Right cardiac atrium (tissue), 5 donors: ENCODE measurements at places on chromosomes 3 and 15. TPM values are rescaled to one million over a fixed set of nuclear protein-coding genes. Genes with fewer than 3 reads are reported as not detected.

OR4M2 gene
- total RNA-seq: not detected

DMXL2 gene
- total RNA-seq: 13.0 TPM

CLDN11 gene
- 11.3 TPM for total RNA-seq

GABRB3 gene
- 23.7 TPM for total RNA-seq

CPNE9 gene
- total RNA-seq: not detected

LAMB2 gene
- 824 TPM for total RNA-seq

TRIM42 gene
- not detected for total RNA-seq

HAPLN3 gene
- 1.8 TPM for total RNA-seq

MFGE8 gene
- 272 TPM for total RNA-seq

DNA sequence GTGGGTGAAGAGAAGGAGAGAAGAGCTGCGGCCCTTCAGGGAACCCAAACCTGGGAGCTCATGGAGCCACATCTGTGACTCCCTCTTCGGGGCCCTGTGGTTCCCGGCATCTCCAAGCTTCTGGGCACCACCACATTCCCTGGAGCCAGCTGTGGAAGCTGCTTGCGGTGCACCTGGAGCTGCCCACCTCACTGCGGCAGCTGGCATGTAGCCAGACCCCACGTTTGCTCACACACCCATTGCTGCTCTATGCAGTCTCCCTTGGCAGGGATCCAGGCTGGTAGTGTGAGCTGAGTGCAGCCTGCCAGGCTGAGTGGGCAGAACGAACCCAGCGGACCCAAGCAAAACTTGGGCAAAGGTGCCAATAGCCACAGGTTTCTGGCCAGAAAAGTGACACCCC lies 16.8 kb upstream of the PLA2G4E start:
- peak; percentile 74 for DNase-seq

DNA sequence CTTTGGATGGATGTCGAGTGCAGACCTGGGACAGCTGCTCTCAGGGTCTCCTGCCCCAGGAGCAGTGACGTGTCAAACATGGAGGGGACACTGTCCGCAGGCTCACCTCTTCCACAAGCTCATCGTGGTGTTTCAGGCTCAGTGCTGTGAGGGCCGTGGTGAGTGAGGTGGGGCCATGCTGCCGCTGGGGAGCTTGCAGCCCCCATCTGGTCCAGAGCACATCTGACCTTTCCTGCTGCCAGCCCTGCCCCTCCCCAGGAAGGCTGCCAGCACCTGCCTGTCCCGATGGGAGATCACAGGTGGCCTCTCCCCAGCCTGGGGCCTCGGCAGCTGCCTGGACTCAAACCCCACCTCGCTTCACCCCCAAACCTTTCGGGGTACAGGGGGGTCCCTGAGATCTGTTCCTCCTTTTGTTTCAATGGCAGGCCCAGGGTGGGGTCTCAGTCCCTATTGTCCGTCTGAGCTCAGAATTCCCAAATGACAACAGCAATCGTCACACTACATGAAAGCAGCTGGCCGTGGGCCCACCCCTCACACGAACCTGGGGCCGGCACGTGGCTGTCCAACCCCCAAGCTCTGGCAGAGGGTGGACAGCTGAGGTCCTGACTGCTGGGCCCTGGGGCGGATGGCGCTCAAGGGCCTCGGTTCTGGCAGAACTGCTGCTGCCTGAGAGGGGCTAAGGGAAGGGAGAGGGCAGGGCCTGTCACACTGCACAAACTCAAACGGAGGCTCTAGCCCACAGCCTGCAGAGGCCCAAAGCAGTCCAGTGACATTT lies 65.0 kb upstream of the RPL32 start:
- peak; percentile 61 for DNase-seq

DNA sequence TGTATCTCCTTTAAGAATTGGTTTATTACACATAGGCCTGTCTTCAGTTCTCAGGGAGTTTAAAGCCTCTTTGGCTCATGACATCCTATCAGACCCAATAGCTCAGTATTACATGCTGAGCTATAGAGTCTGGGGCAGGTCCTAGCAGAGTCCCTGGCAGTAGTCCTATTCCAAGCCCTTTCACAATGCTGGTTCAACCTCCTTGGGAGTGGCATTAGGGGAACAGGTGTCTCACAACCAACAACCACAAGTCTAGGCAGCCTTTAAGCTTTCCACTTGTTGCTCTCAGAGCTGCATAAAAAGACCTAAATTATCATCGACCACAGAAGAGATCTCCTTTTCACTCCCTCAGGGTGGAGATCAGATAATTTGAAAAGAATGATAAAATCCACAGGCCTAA lies 22.8 kb upstream of the C2CD4B start:
- no peak for DNase-seq

- no peak for DNase-seq
These were observed 7.3 kb downstream of the SETD5 start for GRCh38 chr3:9404680-9405079.

DNA sequence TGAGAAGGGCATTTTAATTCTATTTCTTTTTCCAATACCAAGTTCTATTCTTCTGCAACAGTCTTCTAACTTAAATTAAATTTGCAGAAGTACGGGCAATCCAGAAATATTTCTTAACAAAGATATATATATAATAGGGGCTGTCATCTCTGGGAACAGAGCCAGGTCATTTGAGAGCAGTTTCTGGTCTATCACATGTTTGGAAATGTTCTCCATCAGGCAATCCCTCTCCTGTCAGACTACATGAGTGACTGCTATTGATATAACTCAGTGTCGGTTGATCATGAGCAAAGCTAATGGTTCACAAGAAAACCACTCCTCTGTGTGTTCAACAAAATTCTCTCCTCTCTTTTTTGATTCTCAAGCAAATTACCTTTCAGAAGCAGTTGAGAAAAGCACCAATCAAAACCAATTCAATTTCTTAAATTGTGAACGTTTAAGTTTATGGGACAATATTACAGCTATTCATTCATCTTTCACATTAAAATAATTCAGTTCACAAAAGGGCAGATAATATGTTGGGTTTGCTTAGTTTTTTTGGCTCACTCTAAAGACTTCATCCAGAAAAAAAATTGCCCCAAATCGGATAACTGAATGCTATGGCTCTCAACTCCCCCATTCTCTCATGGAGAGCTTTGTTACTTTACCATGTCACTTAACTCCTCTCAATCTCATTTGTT lies 152.9 kb upstream of the TGFBR2 start:
- no peak for DNase-seq

GRCh38 chr3:14031271-14031670 lies 93.4 kb downstream of the CHCHD4 start:
- DNase-seq: no peak

- DNase-seq: no peak
These were observed 59.5 kb downstream of the SNRK start for GRCh38 chr3:43345877-43346276.
